ENCODE measurements at places on chromosomes 5 and 9.

- no peak for DNase-seq
These were observed 25.1 kb downstream of the NFX1 start for GRCh38 chr9:33315371-33315770.

GRCh38 chr5:67038817-67039603, 157.6 kb downstream of the CD180 start:
- no peak for DNase-seq

- DNase-seq = no peak
These were observed 213.3 kb downstream of the SEMA6A start for GRCh38 chr5:116361171-116361967.

- no peak for DNase-seq
These were observed 754.7 kb upstream of the CDH6 start for GRCh38 chr5:30438785-30439184.

DNA sequence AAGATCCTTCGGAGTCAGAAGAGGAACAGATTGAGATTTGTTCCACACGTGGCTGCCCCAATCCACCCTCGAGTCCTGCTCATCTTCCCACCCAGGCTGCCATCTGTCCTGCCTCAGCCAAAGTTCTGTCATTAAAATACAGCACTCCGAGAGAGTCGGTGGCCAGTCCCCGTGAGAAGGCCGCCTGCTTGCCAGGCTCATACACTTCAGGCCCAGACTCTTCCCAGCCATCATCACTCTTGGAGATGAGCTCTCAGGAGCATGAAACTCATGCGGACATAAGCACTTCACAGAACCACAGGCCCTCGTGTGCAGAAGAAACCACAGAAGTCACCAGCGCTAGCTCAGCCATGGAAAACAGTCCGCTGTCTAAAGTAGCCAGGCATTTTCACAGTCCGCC, 85.9 kb downstream of the GOLPH3 start:
- no peak for DNase-seq

- no peak for DNase-seq
These were observed 317.2 kb downstream of the DEPDC1B start for GRCh38 chr5:60382716-60383115.

DNA sequence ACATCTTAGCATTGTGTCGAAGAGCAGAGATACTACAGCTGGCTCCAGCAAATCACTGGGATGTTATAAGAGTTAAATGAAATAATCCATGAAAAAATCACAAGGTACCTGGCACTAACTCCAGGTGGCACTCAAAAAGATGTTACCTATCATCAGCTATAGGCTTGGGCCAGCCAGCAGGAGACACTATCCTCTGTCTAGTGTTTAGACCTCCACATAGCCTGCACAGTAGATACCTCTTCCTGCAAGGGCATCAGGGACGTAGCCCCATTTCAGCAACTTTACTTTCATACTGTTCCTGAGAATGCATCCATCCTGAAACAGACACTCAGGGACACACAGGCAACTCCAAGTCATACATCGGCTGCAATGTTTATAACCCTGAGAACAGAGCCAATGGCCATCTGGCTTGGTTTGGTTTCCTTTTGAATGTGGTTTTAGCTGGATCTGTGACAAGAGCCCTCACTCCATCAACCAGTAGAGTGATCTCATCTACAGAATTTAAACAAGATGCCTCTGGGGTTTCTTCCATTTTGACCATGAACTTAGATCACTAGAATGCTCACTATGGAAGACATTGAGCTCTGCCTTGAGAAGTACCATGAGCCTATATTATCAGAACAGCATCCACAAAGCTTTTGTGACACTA, 69.9 kb downstream of the TLE1 start:
- DNase-seq = no peak

DNA sequence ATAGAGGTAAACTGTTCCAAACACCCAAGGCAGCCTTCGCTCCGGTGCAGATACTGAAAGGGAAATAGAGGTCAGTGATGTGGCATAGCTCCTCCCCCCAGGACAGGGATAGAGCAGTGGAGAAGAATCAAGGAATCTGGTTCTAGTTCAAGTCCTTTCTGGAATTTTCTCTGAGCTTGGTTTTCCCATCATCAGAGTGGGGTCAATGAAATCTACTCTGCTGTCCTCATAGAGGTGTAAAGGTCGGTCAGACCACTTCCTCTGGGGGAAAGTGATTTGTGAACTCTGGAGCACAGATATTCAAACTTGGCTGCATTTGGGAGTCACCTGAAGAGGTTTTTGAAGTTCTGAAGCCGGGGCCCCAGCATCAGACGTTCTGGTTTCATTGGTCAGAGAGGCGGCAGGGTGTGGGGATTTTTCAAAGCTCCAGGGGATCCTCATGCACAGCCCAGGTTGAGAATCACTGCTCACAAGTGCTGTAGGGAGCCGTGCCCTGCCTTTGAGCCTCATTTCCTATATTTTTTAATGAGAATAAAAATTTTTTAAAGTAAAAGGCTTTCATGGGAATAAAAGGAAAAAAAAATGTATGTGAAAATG, 105.7 kb upstream of the RAD23B start:
- no peak for DNase-seq

- DNase-seq = no peak
These were observed 25.1 kb upstream of the SHB start for GRCh38 chr9:38094165-38094564.

DNA sequence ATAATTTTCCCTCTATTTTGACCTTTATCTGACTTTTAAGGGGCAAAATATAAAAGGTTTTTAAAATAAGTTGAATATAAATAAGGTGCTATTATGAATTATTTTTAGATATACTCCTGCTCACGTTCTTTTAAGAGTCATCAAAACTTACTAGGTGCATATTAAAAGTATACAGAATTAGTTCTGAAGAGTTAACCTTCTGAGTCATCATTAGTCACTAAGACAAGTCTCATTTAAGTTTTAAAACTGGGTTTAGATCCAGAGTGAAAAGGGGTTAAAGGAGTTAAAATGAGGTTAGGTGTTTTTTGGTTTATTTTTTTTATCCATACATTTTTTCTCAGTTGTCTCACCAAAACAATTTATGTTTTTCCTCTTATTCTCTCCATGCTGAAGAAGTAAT, 41.7 kb downstream of the SMIM15 start:
- DNase-seq = no peak

DNA sequence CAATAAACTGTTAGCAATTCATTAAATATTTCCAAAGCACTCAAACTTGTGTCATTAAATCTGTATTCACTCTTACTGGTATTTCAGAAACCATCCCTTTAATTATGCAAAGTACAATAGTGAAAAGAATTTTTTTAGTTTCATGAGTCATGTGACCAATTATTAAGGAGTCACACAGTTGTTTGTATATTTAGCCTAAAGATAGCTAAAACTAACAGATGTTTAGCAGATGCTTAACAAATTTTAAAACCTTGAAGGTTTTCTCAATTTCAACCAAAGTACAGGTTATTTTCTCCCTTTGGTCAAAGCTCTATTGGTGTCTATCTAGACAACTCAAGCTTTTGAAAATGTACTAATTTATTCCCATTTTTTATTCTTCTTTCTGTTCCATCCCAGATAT, 44.1 kb downstream of the PJA2 start:
- no peak for DNase-seq

GRCh38 chr9:75715360-75715759, 175.1 kb upstream of the PCSK5 start:
- DNase-seq = no peak

DNA sequence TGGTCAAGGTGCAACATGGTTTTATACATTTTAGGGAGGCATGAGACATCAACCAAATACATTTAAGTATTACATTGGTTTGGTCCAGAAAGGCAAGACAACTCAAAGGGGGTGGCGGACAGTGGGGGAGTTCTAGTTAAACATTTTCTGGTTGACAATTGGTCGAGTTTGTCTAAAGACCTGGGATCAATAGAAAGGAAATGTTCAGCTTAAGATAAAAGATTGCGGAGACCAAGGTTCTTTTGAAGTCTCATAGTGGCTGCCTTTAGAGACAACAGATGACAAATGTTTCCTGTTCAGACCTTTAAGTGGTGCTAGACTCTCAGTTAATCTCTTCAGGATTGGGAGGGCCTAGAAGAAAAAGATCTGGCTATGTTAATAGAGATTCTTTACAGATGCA, 47.7 kb upstream of the TTC39B start:
- no peak for DNase-seq

DNA sequence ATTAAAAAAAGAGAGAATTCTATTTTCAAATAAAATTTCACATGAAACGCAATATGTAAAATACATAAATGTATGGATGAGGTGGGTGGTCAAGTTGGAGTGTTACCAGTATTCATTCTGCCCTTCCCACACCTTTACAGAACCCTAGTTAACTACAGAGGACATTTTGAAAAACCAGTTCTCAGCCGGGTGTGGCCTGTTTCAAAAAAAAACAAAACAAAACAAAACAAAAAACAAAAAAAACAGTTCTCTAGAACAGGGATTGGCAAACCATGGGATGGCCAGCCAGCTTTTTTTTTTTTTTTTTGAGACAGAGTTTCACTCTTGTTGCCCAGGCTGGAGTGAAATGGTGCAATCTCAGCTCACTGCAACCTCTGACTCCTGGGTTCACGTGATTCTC, 28.4 kb upstream of the HK3 start:
- DNase-seq = no peak

DNA sequence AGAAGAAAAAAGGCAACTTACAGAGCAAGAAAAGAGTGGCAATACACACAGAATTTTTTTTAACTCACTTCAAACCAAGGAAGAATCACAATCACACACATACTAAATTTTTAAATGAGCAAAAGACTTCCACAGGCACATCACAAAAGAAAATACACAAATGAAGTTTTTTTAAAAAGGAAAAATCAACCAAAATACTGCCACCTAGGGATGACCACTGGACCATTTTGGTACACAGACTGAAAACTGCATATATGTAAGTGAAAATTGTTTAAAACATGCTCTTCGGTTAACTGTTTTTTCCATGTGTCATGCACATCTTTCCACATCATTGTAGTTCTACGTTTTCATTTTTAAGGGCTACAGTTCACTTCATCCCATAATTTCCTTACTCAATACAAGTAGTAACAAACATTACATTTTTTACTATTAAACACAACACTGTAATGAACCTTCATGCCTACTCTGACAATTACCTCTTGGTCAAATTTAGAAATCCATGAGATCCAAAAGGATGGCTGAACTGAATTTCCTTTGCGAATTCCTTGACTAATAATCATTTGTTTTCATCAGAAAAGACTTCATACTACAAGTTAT, 79.0 kb downstream of the FBXW11 start:
- DNase-seq = no peak

DNA sequence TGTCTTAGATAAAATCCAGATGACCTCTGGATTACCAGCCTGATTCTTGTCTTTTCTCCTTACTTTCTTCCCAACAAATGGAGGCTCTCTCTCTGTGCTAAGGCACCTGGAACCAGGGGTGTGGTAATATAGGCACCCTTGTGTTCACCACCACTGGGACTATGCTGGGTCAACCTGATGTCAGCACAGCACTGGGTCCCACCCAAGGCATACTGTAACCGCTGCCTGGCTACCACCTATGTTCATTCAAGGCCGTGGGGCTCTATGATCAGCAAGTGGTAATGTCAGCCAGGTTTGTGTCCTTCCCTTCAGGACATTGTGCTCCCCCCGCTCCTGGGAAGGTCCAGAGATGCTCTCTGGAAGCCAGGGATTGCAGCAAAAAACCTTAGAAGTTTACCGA, 283.6 kb downstream of the TMEM232 start:
- no peak for DNase-seq

DNA sequence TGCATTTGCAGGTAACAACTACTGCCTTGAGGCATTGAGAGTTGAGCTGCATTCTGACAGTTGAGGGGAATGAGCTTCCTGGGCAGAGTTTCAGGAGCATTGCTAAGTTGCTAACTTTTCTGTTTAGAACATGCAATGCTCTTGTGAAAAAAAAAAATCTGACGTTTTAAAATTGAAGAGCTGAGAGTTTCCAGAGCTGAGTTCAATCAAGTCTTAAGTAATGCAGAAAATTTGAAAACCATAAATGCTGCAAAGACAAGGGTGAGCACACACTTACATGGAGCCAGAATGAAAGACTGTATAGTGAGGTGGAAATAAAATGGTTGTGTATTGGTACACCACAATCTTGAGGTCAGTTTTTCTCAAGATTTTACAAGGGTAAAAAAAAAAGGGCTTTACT, 166.0 kb downstream of the GABRB2 start:
- DNase-seq = no peak

GRCh38 chr9:119370816-119371215, 1.6 kb upstream of the BRINP1 start:
- DNase-seq = no peak

DNA sequence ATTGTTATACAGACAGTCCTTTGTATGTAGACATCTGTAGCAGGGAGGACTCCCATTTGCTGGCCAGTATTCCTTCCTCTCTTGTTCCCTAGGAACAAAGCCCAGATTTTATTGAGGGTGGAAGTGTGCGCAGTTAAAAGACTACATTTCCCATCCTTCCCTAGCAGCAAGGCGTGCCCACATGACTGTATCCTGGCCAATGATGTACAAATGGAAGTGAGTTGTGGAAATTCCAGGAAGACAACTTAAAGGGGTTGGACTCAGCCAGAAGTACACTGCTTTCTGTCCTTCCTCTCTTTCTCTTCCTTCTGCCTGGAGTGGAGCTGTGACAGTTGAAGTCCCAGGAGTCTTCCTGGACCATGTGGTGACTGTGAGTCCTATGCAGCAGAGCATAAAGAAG, 89.0 kb downstream of the HRH2 start:
- DNase-seq = no peak

DNA sequence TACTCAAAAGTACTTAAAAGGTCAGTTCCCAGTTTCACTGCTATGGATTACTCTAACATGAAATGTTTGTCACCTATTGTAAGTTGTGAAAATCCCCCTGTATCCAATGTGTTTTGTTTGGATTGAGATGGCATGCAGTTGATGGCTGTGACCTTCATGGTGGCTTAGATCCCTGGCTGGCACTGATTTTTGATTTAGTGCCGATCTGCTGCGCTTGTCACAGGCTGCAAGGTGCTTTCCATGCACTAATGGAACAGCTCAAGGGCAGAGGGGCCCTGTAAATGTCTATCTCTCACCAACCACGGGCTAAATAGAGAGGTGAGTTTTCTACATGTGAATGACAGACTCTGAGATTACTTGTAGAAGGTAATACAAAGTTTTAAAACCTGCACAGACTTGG, 69.8 kb upstream of the WDR41 start:
- DNase-seq = no peak

- DNase-seq = no peak
These were observed 87.5 kb downstream of the ERBIN start for GRCh38 chr5:66013906-66014305.

GRCh38 chr5:65695162-65695755, 26.6 kb downstream of the SGTB start:
- DNase-seq = no peak

- peak; percentile 50 for DNase-seq
These were observed 915 bp downstream of the HSDL2 start for GRCh38 chr9:112380825-112381221.

GRCh38 chr9:127721391-127721821, 5.5 kb downstream of the TTC16 start:
- no peak for DNase-seq

- DNase-seq = no peak
These were observed 112.3 kb upstream of the WWC1 start for GRCh38 chr5:168179192-168179593.
